Left lobe of liver (tissue), 2 donors: ENCODE measurements at places on chromosomes 12 and 14.

DNA sequence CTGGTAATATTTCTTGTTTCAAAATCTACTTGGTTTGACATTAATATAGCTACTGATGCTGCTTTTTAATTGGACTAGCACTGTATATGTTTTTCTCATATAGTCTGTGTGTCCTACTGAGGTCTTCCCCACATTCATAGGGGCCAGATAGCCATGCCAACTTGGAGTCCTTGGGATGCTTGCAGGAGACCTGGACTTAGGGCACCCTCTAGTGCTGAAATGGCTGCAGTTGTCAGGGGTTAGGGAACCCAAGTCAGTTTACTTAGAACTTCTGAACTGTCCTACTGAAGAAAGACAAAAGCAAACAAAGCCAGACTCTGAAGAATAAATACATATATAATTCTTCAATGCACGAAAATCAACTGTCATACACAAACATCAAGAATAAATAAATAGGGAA lies 279.9 kb upstream of the SYT1 start:
- no peak for DNase-seq

GRCh38 chr12:52404951-52405350 lies 1.2 kb downstream of the KRT82 start:
- DNase-seq = no peak

DNA sequence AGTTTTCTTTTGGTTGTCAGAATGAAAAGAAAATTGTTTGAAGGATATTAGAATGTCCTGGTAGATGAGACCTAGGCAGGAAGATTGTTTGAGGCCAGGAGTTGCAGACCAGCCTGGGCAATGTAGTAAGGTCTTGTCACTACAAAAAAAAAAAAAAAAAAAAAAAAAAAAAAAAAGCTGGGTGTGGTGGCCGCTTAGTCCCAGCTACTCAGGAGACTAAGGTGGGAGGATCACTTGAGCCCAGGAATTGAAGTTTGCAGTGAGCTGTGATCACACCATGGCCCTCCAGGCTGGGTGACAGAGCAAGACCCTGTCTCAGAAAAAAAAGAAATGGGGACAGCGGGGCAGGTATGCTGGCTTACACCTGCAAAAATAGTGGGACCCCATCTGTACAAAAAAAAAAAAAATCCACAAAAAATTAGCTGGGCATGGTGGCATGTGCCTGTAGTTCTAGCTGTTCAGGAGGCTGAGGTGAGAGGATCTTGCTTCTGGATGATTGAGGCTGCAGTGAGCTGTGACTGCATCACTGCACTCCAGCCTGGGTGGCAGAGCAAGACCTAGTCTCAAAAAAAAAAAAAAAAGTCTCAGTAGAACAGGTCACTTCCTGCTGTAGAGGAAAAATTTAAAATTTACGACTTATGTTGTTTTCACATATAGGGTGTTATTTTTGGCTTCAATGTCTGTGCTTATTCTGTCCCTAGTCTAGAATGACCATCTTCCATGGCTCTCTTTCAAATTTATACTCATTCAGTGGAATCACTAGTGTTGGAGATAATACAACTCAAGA lies 70.7 kb downstream of the PPHLN1 start:
- no peak for DNase-seq

- DNase-seq = no peak
These were observed 11.8 kb upstream of the OR6S1 start for GRCh38 chr14:20652996-20653975.

GRCh38 chr12:30914986-30915591 lies 11.5 kb upstream of the TSPAN11 start:
- no peak for DNase-seq

GRCh38 chr12:90790747-90791146 lies 164.2 kb downstream of the CCER1 start:
- DNase-seq = no peak
